ENCODE measurements at places on chromosomes 2 and 18.

- no peak for DNase-seq
Observed at GRCh38 chr2:187976259-187976985, 315.3 kb upstream of the GULP1 start.

- no peak for DNase-seq
Observed at GRCh38 chr2:58235170-58235569, 6.0 kb downstream of the FANCL start.

- no peak for DNase-seq
Observed at GRCh38 chr2:26757873-26758789, 6.0 kb upstream of the SLC35F6 start.

- no peak for DNase-seq
Observed at GRCh38 chr18:53153281-53153680, 813.3 kb downstream of the DCC start.
